ENCODE measurements at places on chromosomes 12 and 14.

- no peak for DNase-seq
Measured at GRCh38 chr14:20587489-20588154, at the start of gene RNASE11. Gene RNASE11, minus strand, starts transcription at chr14:20588001.

DNA sequence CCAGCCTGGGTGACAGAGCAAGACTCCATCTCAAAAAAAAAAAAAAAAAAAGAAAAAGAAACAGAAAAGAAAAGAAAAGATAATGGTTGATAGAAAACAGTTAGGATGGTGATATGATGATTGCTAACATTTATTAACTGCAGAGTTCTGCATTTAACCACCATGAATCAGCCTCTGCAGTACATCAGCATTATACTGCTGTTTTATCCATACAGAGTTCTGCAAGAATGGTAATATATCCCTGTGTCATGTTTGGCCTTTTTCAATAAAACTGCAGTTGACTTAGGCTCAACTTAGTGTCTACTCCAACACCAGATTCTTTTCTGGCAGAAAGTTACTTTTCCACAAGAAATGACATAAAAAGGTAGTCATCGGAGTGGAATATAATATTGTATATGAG is 62.6 kb downstream of the DUSP6 start:
- no peak for DNase-seq

GRCh38 chr12:25552681-25553080 is 402 bp downstream of the LMNTD1 start:
- DNase-seq = no peak

DNA sequence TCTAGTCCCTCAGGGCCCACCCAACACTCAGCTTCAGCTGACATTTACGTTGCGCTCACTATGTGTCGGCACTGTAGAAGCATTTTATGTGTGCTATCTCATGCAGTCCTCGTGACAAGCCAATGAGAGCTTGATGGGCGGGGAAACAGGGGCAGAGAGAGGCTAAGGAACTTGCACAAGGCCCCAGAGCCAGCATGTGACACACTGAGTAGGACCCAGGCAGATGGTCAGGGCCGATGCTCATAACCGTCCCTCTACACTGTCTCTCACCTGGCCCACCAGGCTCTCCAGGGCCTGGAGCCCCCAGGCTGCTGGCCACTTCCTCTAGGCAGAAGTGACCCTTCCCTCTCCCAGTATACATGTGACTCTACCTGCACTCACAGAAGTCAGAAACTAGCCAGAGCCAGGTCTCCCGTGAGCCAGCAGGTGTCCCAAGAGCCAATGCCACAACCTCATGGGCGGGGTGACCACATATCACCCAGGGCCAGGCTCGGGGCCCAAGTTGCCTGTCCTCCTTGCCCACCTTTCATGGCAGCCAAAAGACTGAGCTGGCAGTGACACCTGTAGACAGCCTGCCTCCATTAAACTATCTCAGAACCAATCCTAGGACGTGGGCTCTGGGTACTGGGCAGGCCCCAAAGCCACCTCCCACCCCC is 38.3 kb downstream of the TTC7B start:
- DNase-seq = no peak

- peak; percentile 57 for DNase-seq
Measured at GRCh38 chr14:97393244-97393643, 596.1 kb downstream of the VRK1 start.

- no peak for DNase-seq
Measured at GRCh38 chr12:125114365-125115141, 49.3 kb downstream of the AACS start.

DNA sequence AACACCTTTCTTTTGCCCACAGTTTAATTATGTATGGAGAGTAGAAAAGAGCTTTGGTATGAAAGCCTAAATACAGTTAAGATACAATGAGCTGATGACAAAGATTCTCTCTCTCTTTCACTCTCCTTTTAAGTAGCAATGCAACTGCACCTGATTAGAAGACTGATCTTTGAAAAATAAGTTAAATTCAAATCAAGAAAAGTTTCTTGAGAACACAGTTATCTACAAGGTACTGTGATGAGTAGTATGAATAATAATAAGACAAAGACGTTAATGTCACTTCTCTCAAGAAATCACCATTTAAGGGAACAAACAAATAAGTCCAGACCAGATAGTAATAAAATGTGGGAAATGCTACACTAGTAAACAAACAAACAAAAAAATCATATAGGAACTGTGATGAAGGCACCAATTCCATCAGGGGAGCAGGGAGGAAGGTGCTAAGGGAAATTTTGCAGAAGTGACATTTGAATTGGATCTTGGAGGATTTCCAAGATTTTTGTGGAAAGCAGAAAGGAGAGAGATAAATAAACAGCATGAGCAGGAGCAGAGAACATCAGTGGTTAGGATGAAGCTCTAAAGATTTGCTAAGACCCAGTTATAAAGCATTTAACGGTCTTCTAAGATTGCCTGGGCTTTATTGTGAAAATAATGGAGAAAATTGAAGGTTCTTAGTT is 65.2 kb upstream of the STK38L start:
- no peak for DNase-seq

DNA sequence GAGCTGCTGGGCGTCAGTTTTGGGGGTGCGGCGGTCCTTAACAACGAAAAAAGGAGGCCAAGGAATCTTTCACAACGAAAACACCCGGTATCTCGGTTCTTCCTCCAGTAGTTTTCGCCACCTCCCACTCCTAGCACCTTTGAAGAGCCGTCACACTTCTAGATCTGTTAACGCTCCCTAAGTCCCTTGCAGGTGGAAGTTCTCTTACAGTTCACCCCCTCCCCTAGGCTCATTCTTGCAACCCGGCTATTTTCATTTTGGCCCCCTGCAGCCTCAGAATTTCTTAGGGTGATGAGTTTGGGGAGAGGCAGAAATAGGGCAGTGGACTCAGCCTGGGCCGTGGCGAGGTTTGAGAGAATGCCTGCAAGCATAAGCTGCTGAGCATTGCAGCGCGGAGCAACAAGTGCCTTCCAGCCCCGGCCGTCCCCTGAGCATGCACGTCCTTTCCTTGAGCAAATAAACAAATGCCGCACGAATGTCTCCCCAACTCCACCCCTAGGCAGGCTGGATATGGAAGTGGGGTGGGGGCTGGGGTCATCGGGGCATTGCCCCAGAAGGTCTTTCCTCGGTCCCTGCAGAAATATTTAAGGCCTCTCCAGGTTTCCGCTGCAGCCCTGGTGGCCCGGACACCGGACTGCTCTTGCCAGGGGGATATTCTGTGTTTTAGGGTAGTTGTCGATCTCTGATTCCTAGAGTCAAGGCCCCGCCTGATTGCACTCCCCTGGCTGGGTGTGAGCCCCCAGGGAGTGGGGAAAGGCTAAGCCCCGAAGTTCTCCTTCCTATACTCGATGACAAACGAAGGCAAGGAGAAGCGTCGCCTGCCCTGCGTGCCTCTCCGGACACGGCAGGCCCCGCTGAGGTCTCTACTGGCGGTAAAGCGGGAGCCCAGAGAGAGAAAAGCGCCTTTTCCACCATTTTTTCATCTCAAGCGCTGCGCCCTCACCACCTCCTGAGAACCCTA is 1.6 kb downstream of the RFX4 start:
- no peak for DNase-seq

GRCh38 chr12:105523164-105524057 is 192.9 kb downstream of the C12orf75 start:
- no peak for DNase-seq
